Activated CD4-positive, alpha-beta T cell treated with anti-CD3 and anti-CD28 coated beads, Interleukin-10, Interleukin-2, amounts not matched to agents 100 ng/mL and 50 ng/mL, durations not matched to agents 16 hours and 8 hours (primary cell): ENCODE measurements at places on chromosomes 2 and 18.

- DNase-seq = no peak
These were observed 202.1 kb upstream of the TNP1 start for GRCh38 chr2:217061916-217062505.

GRCh38 chr2:98761909-98762308, 31.0 kb upstream of the MGAT4A start:
- no peak for DNase-seq

DNA sequence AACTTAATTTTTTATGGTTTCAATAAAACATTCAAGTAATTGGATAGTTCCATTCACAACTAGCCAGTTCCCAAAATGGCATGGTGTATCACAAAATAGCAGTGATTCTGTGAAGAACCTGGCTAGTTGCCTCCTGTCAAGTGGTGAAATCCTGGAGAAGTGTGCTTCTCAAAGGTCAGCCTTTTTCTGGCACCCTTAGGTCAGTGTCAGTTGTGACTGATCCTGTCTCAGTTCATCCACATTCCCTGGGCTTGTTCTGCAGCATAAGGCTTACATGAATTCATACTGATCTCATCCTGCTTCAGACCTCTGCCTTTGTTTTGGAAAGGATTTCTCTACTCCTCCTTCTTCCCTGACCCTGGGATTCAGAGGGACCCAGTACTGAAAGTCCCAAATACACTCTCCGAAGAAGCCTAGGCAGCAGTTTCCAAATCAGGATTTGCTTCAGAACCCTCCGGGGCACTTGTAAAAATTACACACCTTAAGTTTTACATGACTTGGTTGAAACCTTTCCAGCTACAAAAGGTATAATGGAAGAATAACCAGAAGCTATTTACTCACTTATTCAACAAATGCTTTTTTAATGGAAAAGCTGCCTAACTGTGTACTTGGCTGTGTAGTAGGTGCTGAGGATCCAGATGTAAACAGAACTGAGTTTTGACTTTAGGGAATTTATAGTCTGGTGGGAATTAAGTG, 11.0 kb downstream of the MAP3K20 start:
- DNase-seq = no peak

- no peak for DNase-seq
These were observed 166.6 kb upstream of the TANK start for GRCh38 chr2:160993654-160994061.
